Colonic mucosa (tissue), 4 donors: ENCODE measurements at places on chromosomes 2 and 18. TPM values are rescaled to one million over a fixed set of nuclear protein-coding genes. Genes with fewer than 3 reads are reported as not detected.

PLCD4 gene
- 1.6 TPM for total RNA-seq

FBXO41 gene
- total RNA-seq: 2.4 TPM

DPYSL5 gene
- 0.35 TPM for total RNA-seq

DSC2 gene
- total RNA-seq: 184 TPM

TXNDC2 gene
- total RNA-seq: not detected

GKN2 gene
- 0.32 TPM for total RNA-seq

SLC40A1 gene
- total RNA-seq: 183 TPM

CPO gene
- total RNA-seq: not detected

CYP27C1 gene
- total RNA-seq: not detected

ASB18 gene
- not detected for total RNA-seq

FAM136A gene
- 48.4 TPM for total RNA-seq

DPP10 gene
- 6.0 TPM for total RNA-seq

CRYBA2 gene
- total RNA-seq: 5.5 TPM

SNTG2 gene
- 0.72 TPM for total RNA-seq

PKDCC gene
- 125 TPM for total RNA-seq

SKA1 gene
- 3.6 TPM for total RNA-seq

COBLL1 gene
- 23.9 TPM for total RNA-seq

CD207 gene
- total RNA-seq: not detected

- no peak for DNase-seq
Measured at GRCh38 chr2:54088191-54088634, 27.2 kb upstream of the ACYP2 start.

DNA sequence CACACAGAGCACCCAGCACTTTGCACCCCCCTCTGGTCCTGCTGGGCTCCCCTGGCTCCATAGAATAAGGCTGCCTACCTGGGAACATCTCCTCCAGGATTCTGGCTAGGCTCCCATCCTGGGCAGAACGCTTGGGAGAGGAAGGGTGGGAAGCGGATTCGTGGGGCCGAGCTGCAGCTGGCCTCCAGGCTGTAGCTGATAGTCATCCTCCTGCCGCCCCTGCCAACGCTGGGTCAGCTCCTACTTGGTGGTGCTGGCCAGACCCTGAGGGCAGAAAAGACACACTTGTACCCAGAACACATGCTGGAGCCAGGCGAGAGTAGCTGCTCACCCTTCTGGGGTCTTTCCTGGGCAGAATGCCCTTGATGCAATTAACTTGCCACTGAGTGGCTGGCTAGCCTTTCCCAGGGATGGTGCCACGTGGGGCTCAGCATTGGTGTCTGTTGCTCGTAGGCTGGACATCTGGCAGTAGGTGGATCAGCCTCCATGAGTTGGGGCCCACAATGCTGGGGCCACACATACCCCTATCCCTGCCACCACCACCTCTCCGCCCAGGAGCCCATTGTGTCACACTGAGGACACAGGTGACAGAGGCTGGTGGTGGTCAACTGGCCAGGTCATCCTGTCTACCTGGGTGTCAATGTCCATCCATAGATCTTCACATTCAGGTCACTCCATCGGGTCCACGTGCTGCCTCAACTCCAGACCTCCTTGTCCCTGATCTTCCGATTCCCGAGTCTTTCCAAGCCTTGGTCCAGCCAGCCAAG, 112.8 kb downstream of the NDUFA10 start:
- no peak for DNase-seq

GRCh38 chr2:10333247-10333613, 30.5 kb downstream of the HPCAL1 start:
- no peak for DNase-seq

GRCh38 chr2:121080013-121080772, 204.8 kb downstream of the TFCP2L1 start:
- DNase-seq: peak; percentile 68

DNA sequence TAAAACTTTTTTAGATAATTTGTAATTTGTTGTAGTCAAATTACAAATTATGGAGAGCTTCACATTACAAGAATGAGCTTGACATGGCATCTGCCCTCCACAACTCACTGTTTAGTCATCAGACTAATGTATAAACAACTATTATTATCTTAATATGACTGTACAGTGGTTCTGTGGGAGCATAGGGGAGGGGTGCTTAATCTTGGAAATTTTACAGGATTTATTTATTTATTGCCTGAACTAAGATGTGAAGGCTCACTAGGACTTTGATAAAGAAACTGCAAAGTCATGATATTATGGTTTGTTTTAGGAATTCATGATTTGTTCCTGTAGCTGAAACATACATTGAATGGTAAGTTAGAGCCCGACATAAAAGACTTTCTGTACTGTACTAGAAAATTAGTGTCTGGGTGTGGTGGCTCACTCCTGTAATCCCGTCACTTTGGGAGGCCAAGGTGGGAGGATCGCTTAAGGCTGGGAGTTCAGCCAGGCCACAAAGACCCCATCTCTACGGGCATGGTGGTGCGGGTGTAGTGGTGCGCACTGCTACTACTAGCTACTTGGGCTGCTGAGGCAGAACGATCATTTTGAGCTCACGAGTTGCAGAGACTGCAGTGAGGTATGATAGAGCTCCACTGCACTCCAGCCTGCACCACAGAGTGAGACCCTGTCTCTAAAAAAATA, 2.1 kb downstream of the MARCHF7 start:
- DNase-seq: no peak

GRCh38 chr2:46989491-46990230, 74.1 kb upstream of the MCFD2 start:
- DNase-seq: no peak

- DNase-seq: no peak
Measured at GRCh38 chr18:22230471-22230945, 61.1 kb downstream of the GATA6 start.

GRCh38 chr2:150174056-150174805, 313.2 kb downstream of the RND3 start:
- DNase-seq: no peak

GRCh38 chr2:151916632-151917031, 88.4 kb upstream of the ARL5A start:
- no peak for DNase-seq

DNA sequence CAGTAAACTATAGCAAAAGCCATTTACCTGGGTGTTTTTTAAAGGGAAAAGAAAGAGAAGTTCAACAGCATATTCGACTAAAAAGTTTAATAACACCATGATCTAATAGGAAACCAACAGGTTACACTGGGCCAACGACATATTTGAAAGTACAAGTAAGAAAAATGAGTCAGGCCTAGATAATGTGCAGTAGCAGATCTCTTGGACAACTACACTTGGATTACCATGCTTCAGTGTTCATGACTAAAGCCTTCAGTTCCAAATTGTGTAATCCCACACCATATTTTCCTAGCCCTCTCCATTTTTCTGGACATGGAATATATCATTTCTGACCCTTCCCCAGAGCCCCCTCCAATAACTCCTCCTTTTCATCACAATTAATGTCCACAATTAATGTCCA, 39.1 kb upstream of the FIGN start:
- no peak for DNase-seq

DNA sequence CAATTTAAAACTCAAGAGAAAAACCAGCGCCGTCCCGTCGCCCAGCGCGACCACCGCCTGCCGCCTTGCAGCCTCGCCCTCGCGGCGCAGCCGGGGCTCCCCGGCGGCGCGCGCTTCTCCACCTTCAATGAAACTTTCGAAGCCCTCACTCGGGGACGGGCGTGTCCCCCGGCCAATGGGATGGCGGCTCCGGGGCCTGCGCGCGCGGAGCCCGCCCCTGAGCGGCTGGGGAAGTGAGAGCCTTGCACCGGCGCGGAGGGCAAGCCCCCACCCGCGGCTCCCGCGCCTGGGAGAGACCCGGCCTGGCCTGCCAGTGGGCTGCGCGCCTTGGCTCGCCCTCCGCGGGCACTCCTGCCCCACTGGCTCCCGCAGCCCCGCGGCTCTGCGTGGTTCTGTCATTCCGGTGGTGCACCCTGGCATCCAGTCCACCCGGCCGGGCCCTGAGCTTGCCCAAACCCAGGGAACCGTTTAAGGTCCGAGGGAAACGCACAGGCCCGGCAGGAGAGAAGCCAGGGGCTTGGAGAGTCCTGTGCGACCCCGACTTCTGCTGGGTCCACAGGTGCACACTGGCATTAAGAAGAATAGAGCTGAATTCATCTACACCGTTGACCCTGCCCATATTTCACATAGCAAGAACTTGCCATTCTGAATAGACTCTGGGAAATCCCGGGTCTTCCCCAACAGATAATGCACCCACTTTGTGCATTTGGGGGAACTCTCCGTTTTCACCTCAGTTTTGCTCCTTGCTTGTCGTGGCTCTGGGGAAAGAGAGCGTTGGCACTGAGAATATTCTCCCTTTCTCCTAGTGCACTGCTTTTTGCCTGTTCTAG, at the start of gene PIEZO2:
Gene PIEZO2 (minus strand): TSS at position 129 of the 830 bp plus-strand sequence. CDS start 981 bp downstream, outside the sequence.
- DNase-seq: peak; percentile 69

- DNase-seq: no peak
Measured at GRCh38 chr18:40313030-40313642, 1641.9 kb upstream of the PIK3C3 start.

GRCh38 chr2:159922563-159922962, 124.6 kb upstream of the CD302 start:
- DNase-seq: no peak

DNA sequence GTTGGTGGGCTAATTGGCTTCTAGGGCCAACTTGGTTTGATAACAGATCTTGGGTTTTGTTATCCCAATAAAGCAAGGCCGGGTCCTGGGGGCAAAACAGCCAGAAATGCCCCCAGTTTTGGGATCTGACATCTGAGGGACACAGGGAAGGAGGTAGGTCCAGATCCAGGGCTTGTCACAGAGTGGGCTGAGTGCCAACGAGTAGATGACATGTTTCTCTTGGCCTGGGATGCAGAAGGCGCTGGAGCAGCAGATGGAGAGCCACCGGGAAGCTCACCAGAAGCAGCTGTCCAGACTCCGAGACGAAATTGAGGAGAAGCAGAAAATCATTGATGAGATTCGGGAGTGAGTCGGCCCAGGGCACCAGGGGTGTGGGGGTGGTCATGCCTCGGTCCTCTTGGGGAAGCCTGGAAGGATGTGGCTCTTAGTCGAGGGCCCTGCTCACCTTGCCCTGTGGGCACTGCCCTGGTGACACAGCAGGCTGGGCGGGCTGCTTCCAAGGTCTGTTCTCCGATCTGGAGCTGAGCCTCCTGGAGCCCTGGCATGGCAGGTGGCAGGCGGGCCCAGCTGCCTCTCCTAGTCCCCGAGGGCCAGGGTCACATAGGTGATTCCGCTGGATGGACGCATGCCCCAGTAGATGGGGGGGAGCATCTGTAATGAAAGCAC, 40.2 kb upstream of the LYPD6B start:
- DNase-seq: no peak
